ENCODE measurements at places on chromosomes 1 and 21.

DNA sequence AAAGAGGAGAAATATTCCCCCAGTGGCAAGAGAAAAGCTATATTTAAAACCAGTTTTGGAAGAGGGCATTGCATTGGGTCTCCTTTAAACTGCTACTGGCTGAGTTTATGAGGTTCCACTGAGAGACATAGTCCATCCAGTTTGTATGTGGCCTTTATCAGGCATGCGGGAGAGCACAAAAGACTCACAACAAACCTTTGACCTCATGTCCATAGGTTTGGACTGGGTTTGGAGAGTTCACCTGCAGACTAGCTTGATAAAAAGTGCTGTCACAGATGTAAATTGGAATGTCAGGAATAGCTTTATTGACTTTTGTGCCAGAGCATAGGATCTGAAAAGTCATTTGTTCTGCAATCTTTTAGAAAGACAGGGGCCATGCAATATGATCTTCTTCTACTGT, 131.0 kb upstream of the NRIP1 start:
- no peak for DNase-seq

DNA sequence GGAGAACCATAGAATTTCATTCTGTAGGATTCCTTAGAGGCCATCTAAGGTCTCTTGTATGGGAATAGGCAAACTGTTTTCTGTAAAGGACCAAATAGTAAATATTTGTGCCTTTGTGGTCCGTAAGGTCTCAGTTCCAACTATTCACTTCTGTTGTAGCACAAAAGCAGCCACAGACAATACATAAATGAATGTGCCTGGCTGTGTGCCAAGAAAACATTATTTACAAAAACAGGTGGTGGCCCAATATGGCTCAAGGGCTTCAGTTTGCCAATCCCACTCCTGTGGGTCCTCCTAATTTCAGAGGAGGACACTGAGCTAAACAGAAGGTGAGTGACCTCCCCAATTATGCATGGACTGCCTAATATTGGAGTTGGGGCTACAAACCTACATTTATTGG, 67.6 kb upstream of the EDEM3 start:
- no peak for DNase-seq

DNA sequence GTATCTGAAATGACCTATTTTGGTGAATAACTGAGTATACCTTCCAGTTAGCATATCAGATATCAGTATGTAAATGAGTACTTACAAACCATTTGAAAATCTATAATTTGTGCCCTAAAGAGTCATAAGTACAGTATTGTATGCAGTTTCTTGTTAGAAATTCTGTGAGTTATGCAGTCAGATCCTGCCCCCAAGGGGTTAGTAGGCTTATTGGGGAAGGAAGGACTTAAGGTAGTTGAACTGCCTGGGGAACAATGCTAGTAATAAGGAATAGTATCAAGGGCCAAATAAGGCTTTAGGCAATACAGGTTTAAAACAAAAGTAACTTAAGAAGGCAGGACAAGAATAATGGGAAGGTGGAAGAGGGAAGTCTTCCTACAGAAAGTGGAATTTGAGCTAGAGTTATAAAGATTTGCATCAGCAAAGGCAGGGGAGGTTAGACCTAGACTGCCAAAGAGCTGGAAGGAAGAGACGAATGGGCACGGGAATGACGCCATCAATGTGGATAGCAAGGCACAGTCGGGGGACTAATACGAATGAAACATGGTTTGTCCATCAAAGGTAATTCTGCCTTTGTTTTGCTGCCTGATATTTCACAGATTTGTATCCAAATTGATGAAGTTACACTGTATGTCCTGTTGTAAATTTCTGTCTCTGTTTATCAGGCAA, 182.9 kb upstream of the DPYD start:
- DNase-seq, result no peak

- no peak for DNase-seq
Measured at GRCh38 chr1:182159443-182159842, 97.9 kb upstream of the ZNF648 start.
